Stimulated activated CD8-positive, alpha-beta memory T cell treated with anti-CD3 and anti-CD28 coated beads, Interleukin-12 subunit alpha, Interleukin-12 subunit beta, amount 100 ng/mL, for 4 hours (primary cell): ENCODE measurements at places on chromosomes 11 and 22.

DNA sequence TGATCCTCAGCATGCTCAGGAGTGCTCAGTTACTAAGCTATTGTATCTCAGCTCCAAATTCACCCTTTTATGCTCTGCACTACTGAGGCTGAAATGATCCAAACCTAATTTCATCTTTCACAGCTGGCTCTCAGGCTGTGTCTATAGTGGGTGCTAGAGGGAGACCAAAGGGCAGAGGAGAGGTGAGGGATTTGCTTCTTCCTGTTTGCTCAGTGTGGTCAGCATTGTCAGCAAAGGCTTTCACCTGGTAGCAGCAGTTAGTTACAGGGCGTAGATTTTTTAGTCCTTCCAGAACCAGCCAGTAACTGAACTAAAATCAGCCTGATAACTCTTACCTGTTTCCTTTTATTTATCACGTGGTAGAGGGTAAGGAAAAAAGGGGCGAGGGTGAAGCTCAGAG, 33.2 kb downstream of the XRCC6 start:
- DNase-seq, result no peak

- DNase-seq, result no peak
Measured at GRCh38 chr11:107651672-107652071, 60.2 kb downstream of the SLN start.

DNA sequence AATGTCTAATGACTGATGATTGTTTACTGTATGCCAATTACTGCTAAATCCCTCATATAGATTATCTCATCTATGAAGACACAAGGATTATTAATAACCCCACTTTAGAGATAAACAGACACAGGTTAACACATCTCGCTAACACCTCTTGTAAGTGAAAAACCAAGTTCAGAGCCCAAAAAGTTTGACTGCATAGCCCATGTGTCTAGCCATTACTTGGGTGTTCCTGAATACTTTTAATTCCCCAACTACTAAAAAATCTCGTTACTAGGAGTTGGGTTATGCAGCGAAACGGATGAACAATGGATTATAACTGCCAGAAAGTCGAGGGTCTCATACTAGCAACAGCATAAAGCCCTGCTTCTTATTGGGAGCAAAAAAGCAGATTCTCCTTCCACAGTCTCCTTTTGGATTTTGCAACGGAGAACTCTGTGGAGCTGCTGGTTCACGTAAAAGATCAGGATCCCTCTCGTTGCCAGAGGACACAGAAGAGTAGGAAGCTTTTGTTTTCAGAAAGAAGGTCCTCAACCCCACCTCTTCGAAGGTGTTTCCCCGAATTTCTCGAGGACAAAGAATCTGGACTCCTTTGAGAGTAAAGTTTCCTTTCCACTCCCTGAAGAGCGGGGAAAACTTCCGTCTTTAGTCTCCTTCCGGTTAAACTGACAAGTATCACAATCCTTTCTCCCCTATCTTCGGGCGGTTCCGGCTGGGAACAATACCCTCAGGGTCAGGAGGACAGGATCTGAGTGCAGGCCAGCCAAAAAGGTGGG, 979 bp downstream of the ZBED5 start:
- no peak for DNase-seq

DNA sequence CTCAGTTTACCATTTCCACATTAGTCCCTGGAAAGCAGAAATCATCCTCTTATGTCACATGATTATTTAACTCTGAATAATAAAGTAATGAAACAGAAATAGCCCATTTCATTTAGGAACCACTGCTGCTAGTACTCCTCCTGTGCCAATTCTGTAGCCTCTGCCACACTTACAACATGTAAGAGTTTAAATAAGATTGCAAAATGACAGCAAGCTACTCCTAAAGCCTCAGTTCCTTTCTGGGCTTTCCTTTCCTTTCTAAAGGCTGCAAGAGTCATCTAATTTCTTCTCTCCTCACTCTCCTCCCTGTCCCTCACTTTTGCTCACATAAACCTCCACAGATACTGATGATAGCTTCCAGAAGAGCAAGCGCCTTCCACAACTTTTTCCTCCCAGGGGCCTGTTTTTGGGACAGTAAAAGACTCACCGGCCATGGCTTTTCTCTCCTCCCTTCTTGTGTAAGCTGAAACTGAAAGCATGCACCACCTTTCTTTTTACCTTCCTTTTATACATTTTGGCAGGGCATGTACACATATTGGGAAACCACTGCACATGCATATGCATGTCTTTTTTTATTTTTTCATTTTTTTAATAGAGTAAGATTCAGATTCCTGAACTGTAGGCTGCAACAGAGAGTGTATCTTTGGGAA, 38.5 kb downstream of the CARD18 start:
- no peak for DNase-seq

DNA sequence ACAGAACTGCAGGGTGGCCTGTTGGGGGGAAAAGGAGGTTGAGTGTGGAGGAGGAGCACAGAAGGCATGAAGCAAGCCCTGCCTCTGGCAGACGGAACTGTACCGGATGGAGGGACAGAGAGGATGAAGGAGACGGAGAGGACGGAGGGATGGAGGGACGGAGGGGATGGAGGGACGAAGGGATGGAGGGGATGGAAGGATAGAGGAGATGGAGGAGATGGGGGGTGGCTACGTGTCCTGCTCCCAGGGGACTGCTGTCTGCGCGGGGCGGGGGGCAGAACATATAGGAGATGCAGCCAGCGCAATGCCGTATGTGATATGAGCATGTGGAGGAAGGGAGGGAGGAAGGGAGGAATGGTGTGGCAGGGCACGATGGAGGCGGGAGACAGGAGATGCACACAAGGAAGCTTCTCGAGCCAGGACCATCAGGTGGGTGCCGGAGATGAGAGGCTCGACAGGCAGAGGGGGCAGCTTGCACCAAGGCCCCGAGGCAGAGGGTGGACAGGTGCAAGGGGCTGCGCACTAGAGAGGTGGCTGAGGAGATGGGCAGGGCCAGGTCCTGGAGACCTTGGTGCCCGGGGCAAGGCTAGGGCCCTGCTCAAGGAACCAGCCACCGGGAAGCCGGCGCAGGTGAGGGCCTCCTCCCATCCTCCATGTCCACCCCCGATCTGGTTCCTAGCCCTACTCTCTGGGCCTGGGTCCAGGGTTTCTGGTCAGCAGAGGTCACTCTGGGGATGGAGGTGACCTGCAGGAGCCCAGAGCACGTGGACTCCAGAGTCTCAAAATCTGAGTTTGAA, 25.3 kb downstream of the MAFF start:
- DNase-seq, result no peak

- no peak for DNase-seq
Measured at GRCh38 chr11:42407341-42407740, 904.5 kb upstream of the API5 start.

GRCh38 chr11:67256477-67257135, 9.7 kb upstream of the GRK2 start:
- no peak for DNase-seq

DNA sequence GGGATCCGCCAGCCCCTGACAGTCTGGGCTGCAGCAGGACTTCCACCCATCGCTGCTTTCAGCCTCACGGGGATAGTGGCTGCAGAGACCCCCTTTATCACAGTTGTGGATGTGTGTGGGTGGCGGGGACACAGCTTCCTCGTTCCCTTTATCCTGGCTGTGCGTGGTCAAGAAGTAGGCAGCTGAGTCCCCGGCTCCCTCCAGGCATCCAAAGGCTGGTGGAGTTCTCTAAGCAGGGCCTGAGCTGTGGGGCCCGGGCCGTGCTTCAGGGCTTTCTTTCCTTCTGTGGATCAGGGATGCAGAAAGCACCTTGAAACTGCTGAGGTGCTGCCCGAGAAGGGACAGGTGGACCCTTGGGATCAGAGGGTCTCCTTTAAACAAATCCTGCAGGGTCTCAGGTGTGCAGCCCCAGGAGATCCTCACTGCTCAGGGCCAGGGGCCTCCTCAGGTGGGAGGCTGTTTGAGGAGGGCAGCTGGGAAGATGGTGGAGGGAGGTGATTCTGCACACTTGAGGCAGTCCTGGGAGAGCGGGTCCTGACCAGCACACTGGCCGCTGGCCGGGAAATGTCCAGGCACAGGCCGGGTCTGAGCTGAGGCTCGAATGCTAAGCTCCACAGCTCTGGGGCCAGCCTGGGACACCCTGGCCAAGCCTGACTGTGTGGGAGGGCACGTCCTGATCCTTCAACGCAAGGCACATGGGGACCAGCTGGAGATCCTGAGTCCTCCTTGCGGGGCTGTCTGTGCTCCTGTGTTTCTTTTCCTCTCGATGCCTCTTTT, 1024.3 kb downstream of the BRD1 start:
- no peak for DNase-seq

DNA sequence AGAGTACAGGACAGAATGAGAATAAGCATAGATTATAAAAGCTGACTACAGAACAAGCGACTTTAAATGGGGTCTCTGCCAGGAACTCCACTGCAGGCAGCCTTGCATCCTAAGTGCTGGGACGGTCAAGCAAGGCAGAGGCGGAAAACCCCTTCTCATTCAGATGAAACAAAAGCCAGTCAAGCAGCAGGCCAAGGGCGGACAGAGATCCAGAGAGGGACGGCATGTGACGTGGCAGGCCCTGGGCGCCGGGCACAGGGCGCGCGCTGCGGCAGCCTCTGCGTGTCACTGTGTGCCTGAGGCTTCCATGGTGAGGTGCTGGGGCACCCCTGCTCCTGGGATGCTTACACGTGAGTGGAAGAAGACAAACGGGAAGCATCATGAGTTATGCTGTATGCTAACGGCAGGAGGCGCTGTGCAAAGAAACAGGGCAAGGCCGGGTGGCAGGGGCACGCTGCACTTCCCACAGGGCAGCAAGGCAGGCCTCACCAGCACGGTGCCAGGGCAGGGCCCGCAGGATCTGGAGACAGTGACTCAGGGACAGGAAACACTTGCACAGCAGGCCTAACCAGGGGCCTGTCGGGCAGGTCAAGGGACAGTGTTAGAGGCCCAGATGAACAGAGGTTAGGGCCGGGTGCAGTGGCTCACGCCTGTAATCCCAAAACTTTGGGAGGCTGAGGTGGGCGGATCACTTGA, 6.2 kb downstream of the TOLLIP start:
- no peak for DNase-seq

DNA sequence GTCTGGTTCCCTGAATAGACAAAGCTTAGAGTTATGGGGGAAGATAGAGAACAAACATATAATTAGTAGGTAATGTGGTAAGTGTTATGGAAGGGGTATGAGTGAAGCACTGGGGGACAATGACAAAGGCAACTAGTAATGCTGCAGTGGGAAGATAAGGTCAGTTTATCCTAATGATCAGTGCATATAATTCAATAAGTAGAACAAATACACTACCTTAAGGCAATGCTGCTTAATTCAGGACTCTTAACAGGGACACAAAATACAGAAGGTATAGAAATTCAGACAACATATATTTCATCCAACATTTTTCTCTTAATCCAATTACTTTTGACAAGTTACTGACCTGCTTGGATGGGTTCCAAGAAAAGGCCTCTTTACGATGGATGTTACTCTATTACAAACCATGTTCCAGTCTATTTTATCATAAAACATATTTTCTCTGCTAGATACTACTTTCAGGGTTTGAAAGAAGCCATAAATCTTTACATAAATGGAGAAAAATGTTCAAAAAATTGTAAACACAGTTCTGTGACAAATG, 1186.2 kb downstream of the LRRC4C start:
- DNase-seq, result no peak

GRCh38 chr11:76193219-76193618, 13.1 kb downstream of the WNT11 start:
- DNase-seq, result no peak

DNA sequence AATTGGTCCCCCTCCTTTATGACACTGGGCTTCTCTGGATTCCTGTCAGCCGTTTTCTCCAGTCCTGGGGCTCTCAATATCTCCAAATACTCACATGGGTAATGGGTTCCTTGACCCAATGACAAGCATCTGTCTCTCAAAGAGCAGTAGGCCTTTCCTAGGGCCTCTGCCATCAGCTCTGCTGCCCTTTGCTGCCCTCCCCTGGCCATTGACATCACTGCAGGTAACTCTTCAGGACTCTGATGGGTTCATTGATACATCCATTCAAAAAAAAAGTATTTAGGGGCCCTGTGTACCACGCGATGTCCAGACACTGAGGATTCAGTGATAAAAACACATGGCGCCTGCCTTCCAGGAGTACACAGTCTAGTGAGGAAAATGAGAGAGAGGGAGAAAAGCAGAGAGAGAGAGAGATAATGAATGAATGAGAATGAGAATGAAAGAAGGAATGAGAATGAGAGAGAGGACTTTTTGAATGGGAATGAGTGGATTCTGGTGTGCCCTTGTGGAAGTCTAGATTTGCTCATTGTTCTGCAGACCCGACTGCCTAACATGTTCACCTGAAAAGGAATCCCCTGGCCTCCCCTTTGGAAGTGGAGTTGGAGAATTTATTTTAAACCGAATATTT, 42.6 kb upstream of the OLFML1 start:
- peak; percentile 11 for DNase-seq

- DNase-seq, result no peak
Measured at GRCh38 chr11:7559398-7560283, 45.8 kb downstream of the PPFIBP2 start.

DNA sequence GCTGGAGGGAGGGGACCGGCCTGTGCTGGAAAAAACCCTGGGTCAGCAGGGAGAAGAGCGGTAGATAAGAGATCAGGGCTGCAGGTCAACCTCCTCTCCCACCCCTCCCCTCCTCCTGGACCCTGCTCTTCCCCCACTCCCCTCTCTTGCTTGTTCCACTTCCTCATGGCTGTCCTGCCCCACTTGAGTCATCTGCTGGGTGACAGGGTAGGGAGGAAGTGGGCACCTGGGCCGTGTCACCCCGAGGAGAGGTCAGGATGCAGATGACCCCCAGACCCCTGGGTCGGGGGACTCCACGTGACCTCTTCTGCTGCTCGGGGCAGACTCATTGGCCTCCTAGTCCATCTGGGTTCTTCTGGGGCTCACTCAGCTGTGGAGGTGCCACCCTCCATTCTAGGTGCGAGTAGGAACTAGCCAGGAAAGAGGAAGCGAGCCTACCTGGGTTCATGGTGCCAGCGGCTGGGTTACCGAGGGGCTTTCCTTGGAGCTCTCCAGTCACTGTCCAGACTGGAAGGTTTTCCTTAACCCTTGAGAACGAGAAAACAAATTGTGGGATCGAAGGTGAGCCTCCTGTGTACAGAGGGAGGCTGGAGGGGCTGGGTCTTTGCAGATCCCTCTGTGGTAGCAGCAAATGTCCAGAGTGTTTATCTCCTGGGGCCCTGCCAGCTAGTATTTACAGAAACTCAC, 6.5 kb downstream of the APOL2 start:
- no peak for DNase-seq

DNA sequence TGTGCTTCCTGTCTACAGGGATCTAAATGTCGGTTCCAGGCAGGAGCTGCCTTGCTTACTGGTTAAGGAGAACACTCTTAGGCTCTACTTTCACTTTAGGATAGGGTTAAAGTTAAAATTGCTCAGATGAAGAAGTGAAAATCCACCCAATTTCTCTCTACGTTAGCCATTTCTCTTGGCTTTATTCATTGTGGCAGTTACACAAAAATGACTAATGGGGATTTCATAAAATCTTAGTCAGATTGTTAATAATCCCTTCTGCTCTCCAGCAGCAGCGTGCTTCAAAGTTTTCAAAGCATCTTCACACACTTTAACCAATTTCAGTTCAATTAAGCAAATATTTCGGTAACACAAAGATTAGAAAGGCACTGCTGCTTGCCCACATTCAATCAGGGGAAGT, 58.4 kb upstream of the RCN1 start:
- DNase-seq, result no peak

- no peak for DNase-seq
Measured at GRCh38 chr11:44367452-44367851, 57.5 kb upstream of the ALX4 start.
